ENCODE measurements at places on chromosomes 5 and 9. TPM values are rescaled to one million over a fixed set of nuclear protein-coding genes. Genes with fewer than 3 reads are reported as not detected.

Gene EPB41L4B
- polyA plus RNA-seq = 17.4 TPM

Gene TAF11L14
- polyA plus RNA-seq = not detected

DNA sequence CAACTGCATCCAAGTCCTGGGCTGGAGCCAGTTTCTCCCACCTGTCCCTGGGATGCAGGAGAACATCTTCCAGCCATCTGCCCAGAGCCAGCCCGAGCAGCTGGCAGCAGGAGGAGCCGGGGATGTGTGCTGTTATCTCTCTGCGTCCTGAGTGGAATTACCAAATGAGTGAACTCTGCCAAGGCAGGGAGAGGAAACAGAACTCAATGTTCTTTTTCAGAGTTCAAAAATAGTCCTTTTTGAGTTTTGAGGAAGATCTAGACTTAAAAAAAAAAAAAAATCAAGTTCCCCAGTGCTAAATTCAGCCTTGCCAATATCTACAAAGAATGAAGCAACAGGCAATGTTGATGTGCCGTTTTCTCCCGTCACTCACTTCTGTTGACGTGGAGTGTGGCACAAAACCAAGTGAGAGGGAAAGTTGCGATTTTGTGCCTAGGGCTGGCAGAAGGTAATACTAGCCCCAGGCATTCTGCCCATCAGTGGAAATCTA, 56.2 kb downstream of the TMOD1 start:
- no peak for DNase-seq

GRCh38 chr5:136740228-136740627, 374.9 kb upstream of the TRPC7 start:
- DNase-seq = no peak

GRCh38 chr5:10626473-10627013, 62.7 kb downstream of the ANKRD33B start:
- no peak for DNase-seq

- no peak for DNase-seq
These were observed 32.2 kb downstream of the SLC6A18 start for GRCh38 chr5:1257363-1257762.
